ENCODE measurements at places on chromosomes 5 and 9.

DNA sequence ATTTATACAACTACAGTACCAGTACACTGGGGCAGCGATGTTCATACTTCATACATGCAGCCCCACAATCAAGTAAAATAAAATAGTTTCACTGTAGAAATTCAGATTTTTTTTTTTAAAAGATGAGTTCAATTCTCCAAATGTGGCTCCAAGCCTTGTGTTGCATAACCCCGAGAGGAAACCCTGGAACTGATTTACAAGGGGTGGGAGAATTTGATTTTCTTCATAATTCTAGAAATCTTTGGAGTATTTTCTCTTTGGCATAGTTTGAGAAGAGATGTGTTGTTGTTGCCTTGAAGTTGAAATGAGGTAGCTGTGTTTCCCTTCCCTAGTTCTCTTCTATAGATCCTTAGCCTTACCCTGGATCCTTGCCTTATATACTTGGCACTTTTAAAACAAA lies 3.1 kb downstream of the RHOBTB3 start:
- DNase-seq: no peak

- no peak for DNase-seq
These were observed 24.7 kb upstream of the ANKRD34B start for GRCh38 chr5:80594810-80595209.

DNA sequence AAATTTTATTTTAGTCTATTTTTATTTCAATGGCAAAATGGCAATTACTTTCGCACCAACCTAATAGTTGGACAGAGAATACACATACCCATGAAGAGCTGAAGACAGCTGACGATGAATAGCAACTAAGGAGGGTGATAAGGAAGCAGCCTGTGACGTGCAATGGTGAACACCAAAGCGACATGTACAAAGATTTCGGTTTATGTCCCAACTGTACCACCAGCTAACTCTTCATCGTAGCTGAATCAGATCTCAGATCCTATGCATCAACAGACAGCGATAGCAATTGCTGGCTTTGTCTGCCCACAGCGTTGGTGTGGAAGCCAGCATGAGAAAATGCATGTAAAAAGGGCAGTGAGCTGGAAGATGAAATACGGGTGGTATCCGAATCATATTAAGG lies 130.6 kb upstream of the ANKH start:
- DNase-seq: no peak

GRCh38 chr9:128218518-128219389 lies 15.6 kb downstream of the DNM1 start:
- peak; percentile 73 for DNase-seq

- DNase-seq: no peak
These were observed 337 bp upstream of the DMAC1 start for GRCh38 chr9:7799944-7800285.

- no peak for DNase-seq
These were observed 9.1 kb upstream of the UBAC1 start for GRCh38 chr9:135970128-135970815.

DNA sequence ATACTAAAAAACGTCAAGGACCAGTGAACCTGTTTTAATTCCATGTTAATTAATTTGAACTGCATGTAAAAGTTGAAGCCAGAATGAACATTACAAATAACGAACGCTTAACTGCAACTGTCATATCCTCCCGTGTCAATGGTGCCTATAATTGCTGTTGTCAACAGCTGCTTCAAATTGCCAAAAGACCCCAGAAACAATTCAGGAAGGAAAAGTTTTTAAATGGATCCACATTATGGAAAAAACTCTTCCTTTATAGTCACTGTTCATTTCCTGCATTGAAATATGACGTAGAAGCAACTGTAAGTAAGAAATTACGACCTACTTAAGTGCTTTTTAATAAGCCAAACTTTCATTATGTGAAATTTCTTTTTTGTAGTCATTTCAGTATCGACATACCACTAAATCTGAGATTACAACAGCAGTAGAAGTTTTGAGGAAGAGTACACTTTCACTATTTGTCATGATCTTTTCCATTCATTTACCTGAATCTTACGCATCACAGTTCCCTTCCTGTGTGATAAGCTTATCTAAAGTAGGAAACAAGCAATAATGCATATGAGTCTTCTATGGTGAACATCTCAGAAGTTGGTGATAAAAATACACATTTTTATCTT lies 37.8 kb downstream of the MEF2C start:
- no peak for DNase-seq

DNA sequence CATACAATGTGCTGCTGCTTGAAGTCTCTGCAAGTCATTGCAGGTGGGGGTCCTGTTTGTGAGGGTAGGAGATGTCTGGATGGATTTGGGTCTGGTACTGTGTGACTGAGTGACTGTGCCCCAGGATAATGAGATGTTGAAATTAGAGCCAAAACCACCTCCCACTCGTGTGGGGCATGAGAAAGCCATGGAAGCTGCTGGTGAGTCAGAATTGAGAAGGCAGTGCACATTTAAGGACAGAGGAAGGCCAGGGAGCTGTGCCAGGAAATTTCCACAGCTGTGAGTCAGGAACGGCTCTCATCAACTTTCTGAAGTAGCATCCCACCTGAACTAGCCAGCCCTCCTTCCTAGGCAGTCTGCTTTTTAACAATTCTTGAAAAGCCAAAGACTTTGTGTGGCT lies 229.8 kb downstream of the DRD1 start:
- DNase-seq: no peak

DNA sequence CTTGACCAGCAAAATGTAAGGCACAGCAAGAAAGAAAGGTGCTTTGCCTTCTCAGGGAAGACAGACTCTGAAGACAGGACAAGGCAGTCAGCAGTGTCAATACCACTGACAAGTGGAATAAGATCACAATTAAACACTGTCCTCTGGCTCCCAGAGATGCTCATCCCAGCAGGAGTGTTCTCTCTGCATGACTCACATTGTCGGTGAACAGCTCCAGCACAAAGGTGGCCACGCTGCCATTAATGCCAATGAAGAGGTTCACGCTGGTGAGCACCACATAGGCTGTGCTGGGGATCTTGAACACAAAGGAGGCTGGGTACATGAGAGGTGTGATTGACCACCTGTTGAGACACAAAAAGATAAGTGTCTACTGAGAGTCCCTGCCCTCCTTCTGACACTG lies 31.9 kb downstream of the NIPSNAP3B start:
- DNase-seq: no peak

DNA sequence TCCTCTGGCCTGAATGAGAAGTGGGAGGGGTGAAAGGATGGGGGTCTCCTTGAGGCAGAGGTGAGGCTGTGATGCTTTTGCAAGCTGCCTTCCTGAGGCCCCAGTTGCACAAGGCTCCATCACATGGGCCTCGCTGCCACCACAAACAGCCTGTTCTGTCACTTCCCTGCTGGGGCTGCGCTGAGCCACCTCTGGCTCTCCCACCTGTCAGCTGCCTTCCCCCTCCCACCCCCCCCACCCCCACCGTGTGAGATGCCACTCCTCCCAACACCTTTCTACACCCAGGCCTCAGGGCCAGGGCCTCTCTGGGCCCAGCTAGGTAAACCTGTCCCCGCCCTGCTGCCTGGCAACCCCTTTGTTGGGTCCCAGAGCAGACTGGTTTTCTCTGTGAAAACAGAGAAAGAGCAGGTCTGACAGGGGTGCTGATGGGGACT lies 4.5 kb upstream of the PDLIM4 start:
- DNase-seq: no peak

DNA sequence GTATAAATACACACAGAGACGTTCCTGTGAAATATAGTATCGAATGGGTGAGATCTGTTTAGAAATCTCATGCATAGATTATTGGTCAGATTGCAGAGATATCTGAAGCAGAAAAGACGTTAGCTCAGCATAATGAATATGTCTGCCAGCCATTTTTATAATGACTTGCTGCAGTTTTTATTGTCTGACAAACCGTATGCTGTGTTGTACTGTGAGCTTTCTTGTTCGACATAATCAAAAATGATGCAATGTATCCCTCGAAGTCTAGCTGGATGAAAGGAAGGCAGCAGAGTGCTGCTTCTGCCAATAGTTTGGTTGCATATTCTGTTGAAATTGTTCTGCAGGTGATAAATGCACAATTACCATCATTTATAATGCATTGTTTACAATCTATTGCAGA lies 514.9 kb upstream of the ARRDC3 start:
- DNase-seq: no peak

- no peak for DNase-seq
These were observed 354.7 kb upstream of the KIF2A start for GRCh38 chr5:61951295-61951694.

- DNase-seq: no peak
These were observed 570.6 kb upstream of the ZNF608 start for GRCh38 chr5:125316915-125317535.

DNA sequence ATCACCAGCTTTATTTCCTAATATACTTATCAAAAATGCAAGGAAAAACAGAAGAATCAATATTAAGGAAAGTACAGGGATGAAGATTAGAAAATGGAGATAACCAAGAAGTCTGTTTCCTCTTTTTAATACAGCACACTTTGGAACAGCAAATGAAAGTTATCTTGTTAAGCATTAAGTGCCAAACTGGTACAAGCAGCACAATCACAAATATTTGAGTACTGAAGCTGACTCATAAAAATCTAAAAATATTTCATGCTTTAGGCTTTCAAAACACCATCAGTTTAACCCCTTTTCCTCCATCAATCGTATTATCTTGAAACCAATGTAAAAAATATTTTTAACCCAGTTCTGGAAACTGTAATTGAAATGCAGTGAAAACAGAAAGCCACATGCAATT lies 2.7 kb downstream of the FBXW11 start:
- no peak for DNase-seq

- no peak for DNase-seq
These were observed 548.5 kb upstream of the GRAMD2B start for GRCh38 chr5:125874717-125875116.

- no peak for DNase-seq
These were observed 27.0 kb downstream of the CDKN2A start for GRCh38 chr9:21967169-21967568.

DNA sequence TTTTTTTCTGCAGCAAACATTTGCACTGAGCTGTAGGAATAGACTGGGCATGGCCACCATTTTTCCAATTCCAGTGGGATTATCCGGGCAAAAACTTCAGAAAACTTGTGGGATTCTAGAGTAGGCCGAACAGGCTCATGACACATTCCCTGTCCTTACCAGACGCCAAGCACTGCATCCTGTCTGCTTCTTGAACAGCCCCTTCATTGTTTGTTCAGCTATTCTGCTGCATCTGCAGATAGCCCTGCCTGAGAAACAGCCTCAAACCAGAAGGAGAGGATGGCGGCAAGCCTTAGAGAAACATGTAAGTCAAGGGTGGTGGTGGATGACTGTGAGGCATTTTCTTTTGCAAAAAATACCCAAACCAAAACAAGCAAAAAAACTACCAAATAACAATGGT lies 111.8 kb upstream of the NTRK2 start:
- no peak for DNase-seq

- DNase-seq: no peak
These were observed 564.6 kb upstream of the KLF4 start for GRCh38 chr9:108054131-108054630.

All from activated CD8-positive, alpha-beta memory T cell treated with anti-CD3 and anti-CD28 coated beads for 1 hour (primary cell).